ENCODE measurements at places on chromosomes 13 and 19.

DNA sequence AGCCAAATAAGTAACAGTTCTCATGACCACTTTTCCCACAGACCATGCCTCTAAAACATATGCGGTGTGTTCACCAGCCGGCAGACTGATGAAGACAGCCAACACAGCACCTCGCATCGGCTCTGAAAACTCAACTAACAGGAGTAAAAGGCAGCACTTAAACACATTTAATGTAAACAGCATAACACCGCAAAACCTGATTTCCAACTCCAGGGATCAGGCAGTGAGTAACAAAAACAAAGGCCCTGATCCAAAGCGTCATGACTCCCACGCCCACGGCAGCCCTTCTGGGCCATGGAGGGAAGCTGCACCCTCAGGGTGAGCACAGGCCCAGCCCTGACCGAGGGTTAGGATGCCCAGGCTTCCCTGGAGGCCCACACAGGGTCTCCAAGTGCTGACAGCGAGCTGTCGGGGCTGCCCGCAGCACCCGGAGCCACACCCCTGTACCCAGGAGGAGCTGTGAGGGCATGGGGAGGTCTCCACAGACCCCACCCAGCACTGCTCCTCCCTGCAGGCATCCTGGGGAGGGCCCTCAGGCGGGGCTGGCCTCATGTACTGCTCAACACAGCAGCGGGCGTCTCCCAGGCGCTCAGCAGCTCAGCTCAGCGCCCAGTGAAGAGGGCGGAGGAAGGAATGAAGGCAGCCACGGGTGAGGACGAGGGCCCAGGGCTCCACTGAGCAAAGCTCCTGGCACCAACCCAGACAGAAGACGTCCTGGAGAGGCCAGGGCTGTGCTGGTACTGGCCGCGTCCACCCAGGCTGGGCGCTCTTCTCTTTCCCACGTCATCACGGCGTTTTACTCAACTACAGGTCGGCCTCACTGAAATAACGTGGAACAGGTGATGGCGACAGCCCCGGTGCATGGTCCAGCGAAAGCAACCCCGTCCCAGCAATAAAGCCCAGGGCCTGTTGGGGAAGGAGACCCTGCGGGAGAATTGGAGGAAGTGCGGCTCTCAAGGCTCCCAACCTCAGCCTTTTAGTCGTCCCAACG is 53.7 kb downstream of the RASA3 start:
- DNase-seq = peak; percentile 84

DNA sequence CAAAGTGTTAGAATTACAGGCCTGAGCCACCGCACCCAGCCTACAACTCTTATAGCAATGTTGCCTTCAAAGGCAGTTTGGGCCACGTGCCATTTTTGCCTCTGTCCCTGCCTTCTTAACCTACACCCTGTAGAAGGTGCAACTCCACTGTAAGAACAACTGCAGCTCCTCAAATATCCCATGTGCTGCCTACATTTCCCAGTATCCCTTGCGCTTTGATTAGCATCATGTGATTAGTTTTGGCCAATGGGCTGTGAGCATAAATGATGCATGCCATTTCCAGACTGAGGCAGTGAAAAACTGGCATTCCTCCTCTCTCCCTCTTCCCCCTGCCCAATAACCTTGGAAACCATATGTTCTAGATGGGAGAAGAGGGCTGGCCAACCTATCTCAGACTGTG is 75.2 kb upstream of the MRI1 start:
- peak; percentile 59 for DNase-seq

DNA sequence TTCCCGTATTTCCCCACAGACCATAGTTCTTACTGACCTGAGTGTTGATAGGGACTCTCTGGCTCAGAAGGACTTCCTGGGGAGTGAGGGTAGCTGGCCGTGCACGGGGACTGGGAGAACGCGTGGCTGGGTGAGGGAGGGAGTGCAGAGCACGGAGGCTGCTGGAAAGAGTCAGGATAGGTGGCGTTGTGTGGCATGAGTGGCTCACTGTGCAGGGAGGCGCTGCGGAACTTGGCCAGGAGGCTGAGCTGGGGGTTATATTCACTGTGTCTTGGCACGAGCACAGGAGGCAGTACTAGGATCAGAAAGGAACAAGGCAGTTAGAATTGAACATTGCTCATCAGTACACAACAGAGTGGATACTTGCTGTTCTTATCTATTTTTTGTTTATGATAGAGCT is 47.4 kb downstream of the SMAD9 start:
- no peak for DNase-seq

- no peak for DNase-seq
Observed at GRCh38 chr13:33321686-33322542, 36.4 kb upstream of the STARD13 start.

- no peak for DNase-seq
Observed at GRCh38 chr13:98141509-98142379, 1.1 kb upstream of the FARP1 start.

DNA sequence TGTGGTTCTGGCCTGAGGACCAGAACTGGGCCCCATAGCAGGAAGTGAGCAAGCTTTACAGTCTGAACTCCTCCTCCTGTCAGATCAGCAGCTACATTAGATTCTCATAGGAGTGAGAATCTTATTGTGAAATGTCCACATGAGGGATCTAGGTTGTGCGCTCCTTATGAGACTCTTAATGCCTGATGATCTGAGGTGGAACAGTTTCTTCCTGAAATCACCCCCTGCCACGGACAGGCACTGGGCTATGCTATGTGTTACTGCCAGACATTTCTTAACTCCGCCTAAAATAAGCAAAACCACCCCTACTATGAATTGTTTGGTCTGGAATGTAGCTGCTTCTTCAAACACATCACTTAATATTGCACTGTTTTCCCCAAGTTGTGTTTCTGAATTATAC is 4.6 kb downstream of the FBXL3 start:
- no peak for DNase-seq

- DNase-seq = no peak
Observed at GRCh38 chr19:29559743-29560142, 33.9 kb downstream of the VSTM2B start.

- no peak for DNase-seq
Observed at GRCh38 chr19:48111280-48111679, 663 bp upstream of the PLA2G4C start.

DNA sequence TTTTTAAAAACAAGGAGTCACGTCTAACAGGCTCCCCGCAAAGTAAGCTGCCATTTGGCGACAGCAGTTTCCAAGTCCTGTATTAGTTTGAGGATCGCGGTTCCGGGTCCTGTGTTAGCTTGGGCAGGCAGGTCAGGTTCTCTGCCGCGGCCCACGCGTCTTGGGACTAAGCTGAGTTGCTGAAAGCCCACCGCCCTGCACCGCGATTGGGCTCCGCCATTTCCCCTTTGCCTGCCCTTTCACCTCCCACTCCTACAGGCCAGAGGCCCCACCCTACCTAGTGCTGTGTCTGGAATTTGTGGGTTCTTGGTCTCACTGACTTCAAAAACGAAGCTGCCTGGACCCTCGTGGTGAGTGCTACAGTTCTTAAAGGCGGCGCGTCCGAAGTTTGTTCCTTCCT is 6.8 kb downstream of the PARP4 start:
- DNase-seq = no peak

DNA sequence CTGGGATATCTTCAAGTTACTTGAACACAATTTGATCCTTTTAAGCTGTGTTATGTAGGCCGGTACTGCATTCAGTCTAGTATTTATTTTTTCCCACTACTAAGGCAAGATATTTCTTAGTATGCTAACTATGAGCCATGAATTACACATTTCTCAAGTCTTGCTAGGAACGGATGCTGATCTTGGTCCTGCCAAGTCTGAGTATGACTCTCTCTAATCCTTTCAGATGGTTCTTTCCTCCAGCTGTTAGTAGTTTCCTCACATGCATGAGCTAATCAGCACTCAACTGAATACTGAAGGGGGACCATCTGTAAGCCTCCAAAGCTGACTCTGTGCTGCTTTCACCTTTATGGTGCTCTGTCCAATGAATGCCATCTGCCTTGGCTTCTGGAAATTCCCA is 460.3 kb downstream of the KCTD12 start:
- DNase-seq = peak; percentile 11

DNA sequence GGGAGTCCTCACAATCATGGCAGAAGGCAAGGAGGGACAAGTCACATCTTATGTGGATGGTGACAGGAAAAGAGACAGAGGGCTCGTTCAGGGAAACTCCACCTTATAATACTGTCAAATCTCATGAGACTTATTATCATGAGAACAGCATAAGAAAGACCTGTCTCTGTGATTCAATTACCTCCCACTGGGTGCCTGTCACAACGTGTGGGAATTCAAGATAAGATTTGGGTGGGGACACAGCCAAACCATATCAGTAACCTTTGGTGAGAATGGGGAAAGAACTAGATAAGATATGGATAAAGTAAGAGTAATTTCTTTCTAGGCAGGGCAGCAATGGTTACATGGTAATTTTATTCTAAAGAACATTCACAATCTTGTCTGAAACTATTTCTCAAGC is 344.9 kb upstream of the KLF12 start:
- no peak for DNase-seq

DNA sequence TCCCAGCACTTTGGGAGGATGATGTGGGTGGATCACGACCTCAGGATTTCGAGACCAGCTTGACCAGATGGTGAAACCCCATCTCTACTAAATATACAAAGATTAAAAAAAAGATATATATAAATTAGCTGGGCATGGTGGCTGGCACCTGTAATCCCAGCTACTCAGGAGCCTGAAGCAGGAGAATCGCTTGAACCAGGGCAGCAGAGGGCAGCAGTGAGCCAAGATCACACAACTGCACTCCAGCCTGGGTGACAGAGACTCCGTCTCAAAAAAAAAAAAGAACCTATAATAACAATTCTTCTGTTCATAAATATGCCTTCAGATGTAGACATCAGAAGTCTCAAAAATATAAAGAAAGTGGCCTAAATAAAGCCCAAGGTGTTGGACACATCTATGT is 7.6 kb downstream of the ZNF737 start:
- DNase-seq = no peak

GRCh38 chr13:33403807-33404362 is 118.3 kb upstream of the STARD13 start:
- DNase-seq = no peak

- no peak for DNase-seq
Observed at GRCh38 chr19:50507376-50507775, 3.6 kb downstream of the JOSD2 start.

- peak; percentile 10 for DNase-seq
Observed at GRCh38 chr13:28678809-28679208, 19.9 kb downstream of the POMP start.

DNA sequence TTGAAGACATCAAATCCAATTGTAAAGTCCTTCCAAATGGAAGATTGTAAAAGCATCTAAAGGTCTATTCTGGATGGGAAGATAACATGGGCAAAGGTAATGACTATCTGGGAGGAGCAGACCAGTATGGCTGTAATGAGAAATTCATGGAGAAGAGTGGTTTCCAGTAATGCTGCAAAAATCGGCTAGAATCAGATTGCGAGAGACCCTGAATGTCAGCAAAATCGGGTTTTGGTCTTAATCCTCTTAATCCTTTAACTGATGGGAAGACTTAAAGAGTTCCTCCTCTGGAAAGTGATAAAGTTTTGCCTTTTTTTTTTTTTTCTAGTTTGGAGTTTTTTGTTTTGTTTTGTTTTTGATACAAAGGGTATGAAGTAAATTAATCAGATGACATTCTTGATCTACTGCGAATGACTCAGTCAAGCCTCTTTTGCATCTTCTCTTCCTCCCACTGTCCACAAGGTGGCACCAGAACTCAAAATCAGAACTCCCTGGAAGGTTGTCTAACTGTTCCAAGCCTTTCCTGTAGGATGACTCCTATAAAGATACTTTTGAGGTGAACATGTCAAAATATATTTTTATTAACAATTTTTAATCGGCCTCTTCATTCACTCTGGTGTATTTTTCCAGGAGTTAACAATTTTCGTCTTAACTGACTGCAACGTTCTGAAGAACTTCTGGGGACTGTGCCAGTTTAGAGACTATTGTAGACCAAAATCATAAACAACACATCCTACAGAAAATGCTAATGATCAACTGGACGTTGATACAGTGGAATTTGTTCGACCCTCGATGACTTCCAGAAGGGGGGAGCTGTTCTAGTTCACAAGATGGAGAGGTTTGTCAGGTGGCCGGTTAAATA is 213.3 kb upstream of the MIR17HG start:
- peak; percentile 61 for DNase-seq

- DNase-seq = peak; percentile 33
Observed at GRCh38 chr13:79398915-79399314, 7.1 kb downstream of the RBM26 start.

GRCh38 chr19:33389421-33390100 is 16.1 kb downstream of the CEBPG start:
- no peak for DNase-seq

DNA sequence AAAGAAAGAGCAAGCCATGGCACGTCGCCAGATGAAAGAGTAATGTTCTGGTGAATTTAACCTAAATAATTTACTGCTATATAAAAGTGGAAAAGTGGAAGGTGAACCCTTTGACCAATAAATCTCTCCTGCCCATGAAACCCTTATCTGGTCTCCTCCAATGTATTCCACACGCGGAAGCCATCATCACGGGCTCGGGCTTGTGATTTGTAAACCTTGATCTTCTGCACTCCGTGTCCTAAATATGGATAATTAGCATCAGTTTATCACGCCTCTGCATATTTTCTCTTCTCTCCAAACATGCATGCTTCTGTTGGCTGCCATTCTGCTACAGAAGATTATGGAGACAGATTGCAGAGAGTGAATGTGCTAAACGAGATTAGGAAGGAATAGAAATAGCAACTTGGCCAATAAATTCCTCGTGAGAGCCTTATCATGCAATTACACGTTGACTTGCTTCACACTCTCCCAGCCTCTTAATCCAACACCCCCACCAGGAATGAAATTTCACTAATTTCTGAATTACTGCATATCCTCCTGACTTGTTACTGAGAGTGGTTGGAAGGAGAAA is 34.5 kb downstream of the SOX1 start:
- no peak for DNase-seq

GRCh38 chr13:41364043-41364442 is 53.0 kb downstream of the NAA16 start:
- no peak for DNase-seq

DNA sequence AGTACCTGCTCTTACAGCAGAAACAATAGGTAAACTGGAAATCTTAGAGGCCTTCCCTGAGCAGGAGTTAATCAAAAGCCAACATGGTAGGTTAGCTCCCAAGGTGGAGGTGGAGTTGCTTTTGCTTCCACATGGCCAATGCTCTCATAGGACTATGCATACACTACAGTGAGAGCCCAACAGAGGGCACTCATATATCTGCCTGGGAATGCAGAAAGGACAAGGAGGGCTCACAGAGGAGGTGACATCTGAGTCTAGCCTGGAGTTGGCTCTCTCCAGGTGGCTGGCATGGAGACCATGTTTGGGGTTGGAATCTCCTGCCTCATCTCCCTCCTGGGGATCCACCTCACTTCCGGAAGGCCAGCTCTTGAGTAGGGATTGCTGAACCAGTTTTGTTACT is 34.6 kb downstream of the ATP8A2 start:
- peak; percentile 4 for DNase-seq

Measured in PC-3 (cell line).